ENCODE measurements at places on chromosomes 6 and 20. TPM values are rescaled to one million over a fixed set of nuclear protein-coding genes. Genes with fewer than 3 reads are reported as not detected.

POM121L2 gene
- total RNA-seq: not detected

TP53RK gene
- total RNA-seq: 51.0 TPM

MUC22 gene
- not detected for total RNA-seq

NPEPL1 gene
- 10.2 TPM for total RNA-seq

SGK2 gene
- total RNA-seq: 0.41 TPM

HLA-DMB gene
- 0.82 TPM for total RNA-seq

FAM162B gene
- 1.2 TPM for total RNA-seq

SNRPB gene
- total RNA-seq: 59.1 TPM

PHIP gene
- 47.7 TPM for total RNA-seq

ANKRD66 gene
- not detected for total RNA-seq

BANF2 gene
- not detected for total RNA-seq

DDX27 gene
- 19.6 TPM for total RNA-seq

CGA gene
- total RNA-seq: not detected

ENPP3 gene
- total RNA-seq: 0.41 TPM

ARFGEF3 gene
- 37.1 TPM for total RNA-seq

RCAN2 gene
- total RNA-seq: 15.1 TPM

MAPK14 gene
- total RNA-seq: 34.2 TPM

OXT gene
- not detected for total RNA-seq

IFT52 gene
- total RNA-seq: 86.0 TPM

MTO1 gene
- total RNA-seq: 19.6 TPM

MOCS3 gene
- total RNA-seq: 9.4 TPM

HDGFL1 gene
- under 0.01 TPM for total RNA-seq

THBD gene
- total RNA-seq: 1.2 TPM

FAM210B gene
- 15.5 TPM for total RNA-seq

DYNLT2 gene
- 2.0 TPM for total RNA-seq

HTR1B gene
- total RNA-seq: 5.3 TPM

HLA-DRB1 gene
- 3.7 TPM for total RNA-seq

ANKRD6 gene
- 28.9 TPM for total RNA-seq

FAM209B gene
- total RNA-seq: not detected

IP6K3 gene
- not detected for total RNA-seq

FHL5 gene
- 0.41 TPM for total RNA-seq

FKBP1A gene
- total RNA-seq: 83.2 TPM

MUCL3 gene
- total RNA-seq: not detected

TSHZ2 gene
- total RNA-seq: 2.4 TPM

PBOV1 gene
- total RNA-seq: not detected

C20orf141 gene
- total RNA-seq: not detected
